ENCODE measurements at places on chromosomes 3 and 15.

- no peaks in the 10 kb centered on the region for H3K4me1 ChIP-seq
- H3K36me3 ChIP-seq: no peaks in the 10 kb centered on the region
- no peaks in the 10 kb centered on the region for H3K27me3 ChIP-seq
- no peak for DNase-seq
- H3K27ac ChIP-seq: no peak overlapping the region
Measured at GRCh38 chr3:73399106-73399505, 225.6 kb downstream of the PDZRN3 start.

DNA sequence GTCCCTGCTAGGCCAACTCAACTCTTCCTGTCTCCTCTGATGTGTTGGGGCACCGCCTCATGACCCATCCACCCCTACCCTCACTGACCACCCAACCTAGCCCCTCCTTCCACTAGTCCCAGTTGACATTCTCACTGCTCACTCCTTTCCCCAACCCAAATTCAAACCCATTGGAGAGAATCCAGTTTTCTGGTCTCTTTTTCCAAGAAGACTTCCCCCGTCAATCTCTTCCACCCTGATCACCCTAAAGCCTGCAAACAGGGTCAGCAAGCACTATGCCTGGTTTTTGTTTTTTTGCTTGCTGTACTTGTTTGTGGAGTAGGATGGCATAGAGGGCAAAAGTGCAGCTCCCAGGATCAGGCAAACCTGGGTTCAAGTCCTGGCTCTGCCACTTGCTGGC is 176.6 kb upstream of the PPP2R3A start:
- H3K4me1 ChIP-seq: no peaks in the 10 kb centered on the region
- H3K36me3 ChIP-seq: no peaks in the 10 kb centered on the region
- no peaks in the 10 kb centered on the region for H3K27me3 ChIP-seq

- H3K4me3 ChIP-seq: no peak overlapping the region
- no peaks in the 10 kb centered on the region for H3K27me3 ChIP-seq
- H3K4me1 ChIP-seq: no peaks in the 10 kb centered on the region
- no peak overlapping the region for H3K27ac ChIP-seq
- no peaks in the 10 kb centered on the region for H3K36me3 ChIP-seq
- no peak for DNase-seq
Measured at GRCh38 chr15:79653533-79653932, 221.4 kb downstream of the MINAR1 start.

DNA sequence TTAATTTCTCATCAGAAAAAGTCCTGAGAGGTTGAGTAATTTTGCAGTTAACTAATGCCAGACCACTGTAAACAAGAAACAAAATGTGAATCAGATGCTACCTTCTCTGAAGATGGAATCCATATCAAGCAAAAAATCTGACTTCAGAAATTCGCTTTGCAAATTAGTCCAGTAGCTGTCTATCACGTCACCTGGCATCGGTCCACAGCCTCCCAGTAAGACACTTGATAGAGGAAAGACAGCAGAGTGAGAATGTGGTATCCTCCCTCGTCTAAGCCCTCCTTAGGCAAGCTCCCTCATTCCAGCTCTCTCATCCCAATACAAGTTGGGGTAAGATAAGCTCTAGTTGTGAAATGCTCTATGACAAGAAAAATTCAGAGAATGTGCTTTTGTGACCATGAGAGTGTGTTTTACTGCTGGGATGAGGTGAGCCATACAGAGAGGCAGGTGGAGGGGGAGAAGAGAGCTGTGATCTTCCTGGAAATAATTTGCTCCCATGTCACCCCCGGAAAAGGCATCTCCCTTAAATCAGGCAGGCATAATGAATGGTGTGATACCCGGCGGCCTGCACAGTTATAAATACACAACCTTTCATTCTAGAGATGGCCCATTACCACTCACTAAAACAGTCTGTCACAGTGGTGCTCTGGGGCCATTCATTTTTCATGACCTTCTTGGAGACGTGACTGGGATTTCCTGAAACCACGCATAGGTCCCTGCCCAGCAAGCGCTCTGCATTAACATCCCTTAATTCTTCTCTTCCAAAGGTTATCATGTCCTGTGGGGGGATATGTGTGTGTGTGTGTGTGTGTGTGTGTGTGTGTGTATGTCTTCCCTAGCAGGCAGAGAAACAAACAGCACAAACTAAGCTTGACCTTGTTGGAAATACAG is 602.0 kb upstream of the KCNMB2 start:
- no peaks in the 10 kb centered on the region for H3K27me3 ChIP-seq
- DNase-seq: no peak
- no peak overlapping the region for H3K27ac ChIP-seq
- no peaks in the 10 kb centered on the region for H3K36me3 ChIP-seq

- H3K27me3 ChIP-seq: peaks cover 7% of the 10 kb centered on the region
- H3K4me3 ChIP-seq: no peak overlapping the region
- no peaks in the 10 kb centered on the region for H3K36me3 ChIP-seq
- no peak overlapping the region for H3K27ac ChIP-seq
Measured at GRCh38 chr3:9863058-9863772, 16.8 kb downstream of the CIDEC start.

GRCh38 chr3:79685108-79685507 is 82.7 kb downstream of the ROBO1 start:
- no peak overlapping the region for H3K27ac ChIP-seq
- no peaks in the 10 kb centered on the region for H3K4me1 ChIP-seq
- DNase-seq: no peak
- no peaks in the 10 kb centered on the region for H3K27me3 ChIP-seq
- H3K36me3 ChIP-seq: no peaks in the 10 kb centered on the region

DNA sequence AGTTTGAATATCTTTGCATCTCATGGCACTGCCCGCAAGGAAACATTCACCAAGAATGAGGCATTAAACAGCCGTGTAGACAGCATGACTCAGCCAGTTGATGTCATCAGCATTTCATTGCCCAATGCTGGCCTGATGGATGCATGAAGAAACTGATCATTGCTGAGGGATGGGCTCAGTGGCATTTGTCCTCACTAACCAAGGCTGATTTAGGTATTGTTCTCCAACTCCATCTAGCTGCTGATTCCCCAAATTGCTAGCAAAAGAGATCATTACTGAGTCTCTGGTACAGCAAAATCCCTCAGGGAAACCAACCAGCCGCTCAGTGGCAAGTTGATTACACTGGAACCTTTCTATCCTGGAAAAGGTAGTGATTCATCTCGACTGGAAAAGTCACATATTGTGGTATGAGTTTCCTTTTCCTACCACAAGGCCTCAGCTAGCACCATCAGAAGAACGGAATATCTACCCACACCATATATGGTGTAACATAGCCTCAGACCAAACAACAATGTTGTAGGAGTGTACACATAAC is 186.5 kb upstream of the GAP43 start:
- H3K4me1 ChIP-seq: no peaks in the 10 kb centered on the region
- no peak for DNase-seq
- H3K27ac ChIP-seq: no peak overlapping the region
- no peaks in the 10 kb centered on the region for H3K36me3 ChIP-seq
- no peaks in the 10 kb centered on the region for H3K27me3 ChIP-seq

DNA sequence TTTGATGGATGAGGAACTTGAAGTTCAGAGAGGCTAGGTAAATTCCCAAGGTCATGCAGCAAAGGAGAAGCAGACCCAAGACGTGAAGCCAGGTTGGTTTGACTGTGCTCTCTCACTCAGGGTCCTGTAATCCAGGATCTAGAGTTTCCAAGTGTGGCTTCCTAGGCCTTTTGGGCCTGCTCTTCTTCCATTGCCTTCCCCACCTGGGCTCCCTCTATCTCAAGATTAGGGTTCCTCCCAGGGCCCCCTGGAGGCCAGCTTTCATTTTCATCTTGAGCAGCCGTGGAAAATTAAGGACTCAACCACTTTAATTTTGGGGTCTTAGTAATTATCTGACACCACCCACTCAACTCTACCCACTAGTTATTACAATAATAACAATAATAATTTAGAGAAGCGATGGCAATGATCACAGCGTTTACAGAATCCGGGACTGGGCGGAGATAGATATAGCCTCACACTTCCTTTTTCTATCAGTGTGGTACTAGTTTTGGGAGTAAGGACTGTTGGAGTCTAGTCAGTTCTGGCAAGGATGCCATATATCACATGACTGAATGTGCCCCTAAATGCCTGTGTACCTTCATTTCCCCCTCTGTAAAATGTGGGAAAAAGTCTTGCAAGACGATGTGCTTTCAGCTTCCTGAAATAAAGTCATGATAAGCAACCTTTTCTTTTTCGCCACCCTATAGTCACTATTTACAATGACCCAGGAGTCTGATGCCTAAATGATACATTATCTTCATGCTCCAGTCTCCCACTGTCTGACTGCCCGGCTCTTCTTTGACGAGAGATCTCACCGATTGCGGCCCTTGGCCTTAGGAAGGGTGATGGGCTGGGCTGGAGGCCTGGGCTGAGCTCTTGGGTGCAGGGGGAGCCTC is 30.2 kb upstream of the MAGEF1 start:
- H3K36me3 ChIP-seq: no peaks in the 10 kb centered on the region
- no peak overlapping the region for H3K4me3 ChIP-seq
- H3K27me3 ChIP-seq: no peaks in the 10 kb centered on the region
- no peak overlapping the region for H3K27ac ChIP-seq
- no peak for DNase-seq

DNA sequence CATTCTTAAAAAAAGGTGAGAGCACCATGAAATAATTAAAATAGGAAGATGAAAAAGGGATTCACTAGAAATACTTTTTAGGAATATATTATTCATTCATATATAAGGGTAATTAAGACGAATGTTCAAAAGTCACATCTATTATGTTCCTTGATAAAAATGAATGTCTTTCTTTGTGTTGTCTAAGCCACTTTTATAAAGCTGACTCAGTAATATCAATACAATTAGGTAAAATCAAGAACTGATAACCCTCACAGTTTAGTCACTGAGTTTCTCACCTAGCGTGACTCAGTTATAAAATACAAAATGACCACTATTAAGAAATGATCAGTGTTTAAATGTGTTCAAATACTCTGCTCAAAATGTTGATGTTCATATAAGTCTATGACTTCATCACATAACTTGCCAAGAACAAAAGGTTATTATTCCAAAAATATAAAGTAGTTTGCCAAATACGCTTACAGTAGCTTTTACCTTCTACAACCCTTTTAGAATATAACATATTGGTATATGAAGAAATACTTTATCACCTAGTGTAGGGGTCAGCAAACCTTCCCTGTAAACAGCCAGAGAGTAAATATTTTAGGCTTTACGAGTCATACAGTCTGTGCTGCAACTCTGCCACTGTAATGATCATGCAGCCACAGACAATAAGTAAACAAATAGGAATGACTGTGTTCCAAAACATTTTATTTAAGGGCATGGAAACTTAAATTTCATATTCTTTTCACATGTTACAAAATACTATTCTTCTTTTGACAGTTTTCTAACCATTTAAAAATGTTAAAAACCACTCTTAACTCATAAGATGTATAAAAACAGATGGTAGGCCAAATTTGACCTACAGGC is 369.8 kb downstream of the TBC1D5 start:
- H3K4me3 ChIP-seq: no peak overlapping the region
- peaks cover 6% of the 10 kb centered on the region for H3K36me3 ChIP-seq
- H3K27ac ChIP-seq: no peak overlapping the region
- H3K27me3 ChIP-seq: no peaks in the 10 kb centered on the region
- H3K4me1 ChIP-seq: no peaks in the 10 kb centered on the region
- no peak for DNase-seq

Measured in CD4-positive, alpha-beta memory T cell (primary cell).